ENCODE measurements at places on chromosomes 2 and 18. TPM values are rescaled to one million over a fixed set of nuclear protein-coding genes. Genes with fewer than 3 reads are reported as not detected.

Gene MRPL30
- total RNA-seq, result 46.2 TPM

DNA sequence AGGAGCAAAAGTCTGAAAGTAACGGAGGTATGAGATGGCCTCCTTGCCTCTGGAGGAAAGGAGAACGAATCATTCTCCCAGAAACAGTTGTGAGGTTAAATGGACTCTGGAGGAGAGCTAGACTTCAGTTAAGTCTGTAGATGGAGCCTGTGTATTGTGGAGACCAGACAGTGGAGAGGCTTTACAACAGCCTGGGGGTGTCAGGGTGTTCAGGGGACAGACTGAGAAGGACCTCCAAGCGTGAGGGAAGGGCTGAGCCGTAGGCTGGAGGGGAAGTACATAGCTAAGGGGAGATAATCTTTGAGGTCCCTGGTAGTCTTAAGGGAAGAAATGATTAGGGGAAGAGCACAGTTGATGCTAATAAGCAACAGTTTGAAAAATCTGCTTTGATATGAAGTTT lies 76.6 kb downstream of the GALNT1 start:
- no peak for DNase-seq

DNA sequence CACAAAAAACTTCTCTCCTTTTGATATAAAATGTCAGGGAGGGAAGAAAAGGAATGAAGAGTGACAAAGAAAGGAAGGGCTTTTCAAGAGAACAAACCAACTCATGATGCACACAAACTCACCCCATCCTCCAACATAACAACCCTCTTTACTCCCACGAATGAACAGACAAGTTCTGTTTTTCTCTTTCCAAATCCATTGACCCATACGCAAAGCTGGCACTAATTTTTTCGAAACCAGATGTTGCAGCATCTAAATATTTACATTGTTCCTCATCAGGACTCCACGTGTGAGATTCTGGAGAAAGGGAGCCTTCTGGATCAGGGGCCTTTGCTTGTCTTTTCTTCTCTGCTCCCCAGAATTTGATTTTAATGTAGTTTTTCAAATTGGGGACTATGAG lies 143.3 kb upstream of the BCL2L11 start:
- DNase-seq, result no peak

GRCh38 chr18:8828798-8829197 lies 123.4 kb downstream of the MTCL1 start:
- DNase-seq, result no peak

DNA sequence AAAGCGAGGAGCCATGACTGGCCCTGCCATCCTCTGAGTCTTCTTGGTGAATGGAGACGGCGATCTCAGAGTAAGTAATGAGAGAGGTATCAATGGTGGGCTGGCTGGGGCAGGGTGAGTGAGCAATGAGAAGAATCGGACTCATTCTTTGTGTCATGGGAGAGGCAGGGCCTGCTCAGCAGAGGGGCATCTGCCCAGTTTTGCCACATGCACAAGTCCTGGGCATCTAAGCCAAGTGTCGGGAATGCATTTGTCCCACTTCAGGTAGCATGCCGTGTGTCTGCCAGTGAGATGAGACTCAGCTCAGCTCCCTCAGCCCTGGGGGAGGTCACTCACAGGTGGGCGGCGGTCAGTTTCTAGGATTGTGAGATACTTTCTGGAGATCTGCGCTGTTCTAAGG lies 791.0 kb upstream of the RAB6C start:
- no peak for DNase-seq

DNA sequence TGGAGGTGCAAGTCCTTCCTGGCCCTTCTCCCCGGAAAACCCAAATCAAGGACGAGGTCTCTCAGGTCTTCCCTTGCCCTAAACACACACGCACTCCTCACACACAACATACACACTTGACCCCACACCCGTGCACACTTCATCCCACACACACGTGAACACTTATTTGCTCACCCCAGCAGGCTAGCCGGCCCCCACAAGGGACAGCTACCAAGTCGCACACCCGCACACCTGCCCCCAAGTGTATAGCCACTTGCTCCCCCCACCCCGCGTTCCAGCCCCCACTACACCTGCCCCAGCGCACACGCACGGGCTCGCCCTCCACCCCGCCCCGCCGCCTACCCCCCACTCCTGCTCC lies 359 bp downstream of the TGFBRAP1 start:
- no peak for DNase-seq

DNA sequence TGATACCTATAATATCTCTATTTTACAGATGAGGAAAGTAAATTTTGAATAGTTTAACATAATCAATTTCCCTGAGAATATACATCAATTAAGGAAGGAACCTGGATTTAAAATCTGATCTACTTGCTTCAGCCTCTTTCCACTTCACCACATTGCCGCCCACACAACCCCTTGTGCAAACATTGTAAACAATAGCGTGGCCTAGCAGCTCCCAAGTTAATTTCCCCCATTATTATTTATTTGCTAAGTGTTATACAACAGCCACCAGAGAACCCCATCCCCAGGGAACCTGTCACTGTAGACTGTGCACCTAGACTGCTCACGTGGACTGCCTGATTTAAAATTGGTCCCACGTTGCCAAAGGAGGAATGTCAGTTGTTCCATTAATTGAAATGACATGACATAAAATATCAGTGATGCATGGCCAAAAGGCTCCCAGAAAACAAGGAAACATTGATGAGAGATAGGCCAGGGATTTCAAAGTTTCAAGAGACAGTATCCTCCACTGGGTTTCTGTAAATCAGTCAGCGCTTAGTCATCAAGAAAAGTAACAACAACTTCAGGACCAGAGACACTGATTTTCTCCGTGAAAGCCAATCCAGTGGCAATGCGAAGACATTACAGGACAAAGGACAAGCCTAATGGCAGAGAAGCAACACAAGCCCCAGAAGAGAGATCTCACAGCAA lies 41.3 kb downstream of the SCG2 start:
- DNase-seq, result no peak

DNA sequence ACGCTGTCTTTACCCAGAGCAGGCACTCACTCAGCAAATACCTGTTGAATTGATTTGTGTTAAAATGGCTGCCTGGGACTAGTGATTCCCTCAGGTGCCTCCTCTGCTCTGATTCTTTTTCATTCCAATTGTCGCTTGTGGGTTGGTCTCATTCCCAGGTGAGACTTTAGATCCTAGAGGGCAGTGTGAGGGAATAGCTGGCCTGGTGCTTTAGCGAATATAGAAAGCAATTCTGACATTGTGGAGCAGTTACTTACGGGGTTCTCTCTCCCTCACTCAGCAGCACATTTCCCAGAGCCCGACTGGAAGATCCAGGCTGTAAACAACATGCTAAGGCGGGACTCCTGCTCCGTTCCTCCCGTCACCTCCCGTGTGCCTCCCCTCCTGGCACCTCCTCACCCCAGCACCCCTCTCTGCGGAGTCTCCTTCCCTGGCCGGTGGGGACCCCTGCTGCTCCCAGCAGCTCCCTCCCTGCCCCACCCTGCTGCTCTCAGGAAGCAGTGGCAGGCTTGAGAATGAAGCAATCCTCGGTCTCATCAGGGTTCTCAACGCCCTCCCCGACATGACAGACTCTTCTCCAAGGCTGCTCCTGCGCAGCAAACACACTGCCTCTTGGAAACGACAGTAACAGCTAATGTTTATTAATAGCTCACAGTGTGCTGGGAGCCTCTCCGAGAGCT lies 26.9 kb downstream of the CELF4 start:
- no peak for DNase-seq

DNA sequence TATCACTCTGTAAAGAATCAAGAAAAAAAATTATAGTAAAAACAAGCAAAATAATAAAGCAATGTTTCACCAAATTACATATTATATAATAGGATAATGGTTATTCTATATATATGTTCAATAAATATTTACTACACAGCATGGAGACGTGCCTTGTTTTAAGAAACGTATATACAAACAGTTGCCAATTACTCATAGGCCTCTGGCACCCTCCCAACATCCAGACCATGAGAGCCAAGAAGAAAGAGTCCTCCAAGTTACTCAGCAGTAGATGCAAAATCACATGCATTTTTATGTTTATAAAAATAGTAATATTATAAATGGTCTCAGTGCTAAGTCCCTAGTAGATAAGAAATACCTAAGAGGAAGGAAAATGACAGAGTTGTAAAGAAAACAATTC lies 64.8 kb downstream of the REV1 start:
- no peak for DNase-seq

DNA sequence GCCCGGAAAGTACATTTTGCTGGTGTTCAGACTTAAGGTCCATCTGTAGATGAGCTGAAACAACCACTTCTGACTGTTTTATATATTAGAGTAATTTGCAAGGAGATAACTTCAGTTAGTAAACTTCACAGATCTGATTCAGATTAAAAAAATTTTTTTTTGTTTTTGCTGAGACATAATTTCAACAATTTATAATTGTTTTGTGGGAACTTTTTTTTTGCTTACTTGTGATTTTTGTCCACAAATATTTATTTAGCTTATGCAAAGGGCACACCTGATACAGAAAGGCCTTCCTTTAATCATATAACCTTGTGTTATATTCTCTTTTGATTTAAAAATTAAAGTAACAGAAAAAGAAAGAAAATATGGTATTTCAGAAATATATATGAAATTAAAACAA lies 9.6 kb upstream of the SCN9A start:
- no peak for DNase-seq

- no peak for DNase-seq
These were observed 26.4 kb upstream of the TFPI start for GRCh38 chr2:187580462-187581124.

Gene ZSWIM2
- total RNA-seq, result not detected

Gene FHOD3
- total RNA-seq, result 10.5 TPM

DNA sequence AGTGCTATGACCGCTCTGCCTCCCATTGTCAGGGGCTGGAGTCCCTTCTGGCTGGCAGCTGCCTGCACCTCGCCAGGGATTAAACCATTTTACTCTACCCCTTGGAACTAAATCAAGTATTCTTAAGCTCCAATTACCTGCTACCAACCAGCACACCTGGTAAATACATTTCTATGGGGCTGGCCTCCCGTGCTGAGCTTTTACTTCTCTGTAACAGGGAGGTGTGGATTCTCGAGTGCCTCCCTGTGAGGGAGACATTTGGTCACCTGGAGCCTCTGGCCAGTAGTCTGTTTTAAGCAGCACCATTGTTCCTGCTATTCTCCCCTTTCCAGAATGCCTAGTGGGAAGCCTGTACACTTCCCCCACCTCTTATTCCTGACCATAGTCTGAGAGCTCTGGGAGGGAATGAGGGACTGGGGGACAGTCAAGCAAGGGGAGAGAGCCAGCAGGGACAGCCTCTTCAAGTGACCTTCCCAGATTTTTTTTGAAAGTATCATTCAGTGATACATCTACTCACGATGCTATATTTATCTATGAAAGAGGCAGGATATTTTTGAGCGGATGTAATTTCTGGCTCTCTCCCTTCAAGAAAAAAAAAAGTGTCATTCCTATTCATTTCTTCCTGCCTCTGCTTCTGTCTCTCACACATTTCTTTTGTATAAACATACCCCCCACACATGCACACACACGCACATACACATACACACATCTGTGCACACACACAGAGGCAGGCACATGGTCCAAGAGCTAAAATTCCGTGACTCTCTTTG lies 112.8 kb downstream of the CAPN13 start:
- no peak for DNase-seq

- DNase-seq, result no peak
These were observed 152.2 kb downstream of the KCNH7 start for GRCh38 chr2:162686336-162686735.

Gene COA5
- 24.7 TPM for total RNA-seq

DNA sequence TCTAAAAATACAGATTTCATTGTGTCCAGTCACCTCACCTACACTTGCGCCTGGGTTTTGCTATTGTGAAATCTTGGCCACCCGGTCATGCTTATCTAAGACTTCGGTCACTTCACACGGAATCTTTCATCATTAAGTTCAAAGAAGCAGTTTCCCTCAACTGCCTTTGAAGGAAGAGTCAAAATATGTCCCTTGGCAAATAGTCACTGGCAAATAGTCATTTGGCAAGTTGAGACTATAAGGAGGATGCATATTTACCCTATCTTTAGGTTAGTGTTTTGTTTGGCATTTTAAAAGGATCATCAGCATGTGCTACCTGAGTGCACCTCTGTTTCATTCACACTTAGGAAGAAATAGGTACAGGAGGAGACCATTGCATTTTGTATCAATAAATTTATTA lies 95.9 kb downstream of the FEZ2 start:
- DNase-seq, result no peak

Gene NTSR2
- total RNA-seq, result not detected

GRCh38 chr2:88600038-88600465 lies 27.2 kb downstream of the EIF2AK3 start:
- peak; percentile 33 for DNase-seq

Gene NBEAL1
- 8.2 TPM for total RNA-seq

DNA sequence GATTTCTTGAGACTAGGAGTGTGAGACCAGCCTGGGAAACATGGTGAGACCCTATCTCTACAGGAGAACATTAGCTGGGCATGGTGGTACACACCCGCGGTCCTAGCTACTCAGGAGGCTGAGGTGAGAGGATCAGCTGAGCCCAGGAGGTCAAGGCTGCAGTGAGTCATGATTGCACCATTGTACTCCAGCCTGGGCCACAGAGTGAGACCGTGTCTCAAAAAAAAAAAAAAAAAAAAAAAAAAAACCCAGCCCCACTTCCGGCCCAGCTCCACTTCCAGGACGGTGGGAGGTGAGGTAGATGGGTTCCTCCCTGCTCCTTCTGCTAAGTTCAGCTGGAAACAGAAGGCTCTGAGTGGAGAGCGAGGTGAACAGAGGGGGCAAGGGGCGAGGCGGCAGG lies 41.4 kb upstream of the NFATC1 start:
- DNase-seq, result no peak
